ENCODE measurements at places on chromosomes 3 and 15.

DNA sequence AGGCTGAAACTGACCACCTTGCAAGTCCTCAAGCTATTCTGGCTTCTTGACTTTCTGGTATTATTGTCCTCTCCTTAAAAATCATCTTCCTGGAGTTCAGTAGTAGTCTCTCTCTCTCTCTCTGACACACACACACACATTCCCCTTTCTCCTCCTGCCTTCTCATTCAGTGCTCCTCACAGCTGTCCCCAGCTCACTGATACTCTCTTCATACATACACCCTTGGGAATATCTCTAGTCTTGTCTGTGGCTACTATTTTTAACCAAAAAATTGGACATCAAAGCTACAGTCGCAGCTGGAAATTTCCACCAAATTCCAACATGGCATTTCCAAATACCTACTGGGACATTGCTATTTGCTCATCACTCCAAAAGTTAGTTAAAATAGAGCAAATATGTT lies 178.9 kb downstream of the ECT2 start:
- no peak overlapping the region for H3K4me3 ChIP-seq
- H3K36me3 ChIP-seq = no peaks in the 10 kb centered on the region
- no peaks in the 10 kb centered on the region for H3K4me1 ChIP-seq

- H3K4me3 ChIP-seq = no peak overlapping the region
- H3K4me1 ChIP-seq = no peaks in the 10 kb centered on the region
- DNase-seq = no peak
- H3K27ac ChIP-seq = no peak overlapping the region
- H3K36me3 ChIP-seq = no peaks in the 10 kb centered on the region
These were observed 739.2 kb upstream of the NR2F2 start for GRCh38 chr15:95591270-95591669.

GRCh38 chr3:178067721-178068120 lies 468.5 kb upstream of the KCNMB2 start:
- no peaks in the 10 kb centered on the region for H3K4me1 ChIP-seq
- H3K27ac ChIP-seq = no peak overlapping the region
- DNase-seq = no peak
- H3K27me3 ChIP-seq = no peaks in the 10 kb centered on the region
- no peak overlapping the region for H3K4me3 ChIP-seq

- H3K27ac ChIP-seq = peak overlapping the region; percentile 63
- no peaks in the 10 kb centered on the region for H3K4me1 ChIP-seq
- peak overlapping the region; percentile 31 for H3K4me3 ChIP-seq
These were observed 6.7 kb downstream of the EPHA3 start for GRCh38 chr3:89113893-89114840.

DNA sequence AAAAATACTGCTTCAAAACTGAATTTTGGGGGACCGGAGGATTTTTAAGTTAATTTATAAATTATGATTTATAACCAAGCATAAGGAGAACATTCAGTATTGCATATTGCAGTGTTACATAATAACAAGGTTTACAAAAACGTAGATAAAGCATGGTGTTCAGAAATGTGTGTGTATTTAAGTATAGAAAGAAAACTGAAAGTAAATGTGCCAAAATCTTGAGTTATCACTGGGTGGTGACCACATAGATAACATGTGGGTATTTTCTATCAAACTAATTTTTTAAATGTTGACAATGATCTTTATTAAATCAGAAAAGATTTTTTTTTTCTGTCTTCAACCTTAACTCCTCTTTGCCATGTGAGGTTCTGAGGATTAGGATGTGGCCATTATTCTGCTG lies 32.6 kb downstream of the EIF2AK4 start:
- no peak for DNase-seq
- no peaks in the 10 kb centered on the region for H3K27me3 ChIP-seq
- H3K27ac ChIP-seq = no peak overlapping the region
- no peaks in the 10 kb centered on the region for H3K4me1 ChIP-seq
- H3K36me3 ChIP-seq = peaks cover 6% of the 10 kb centered on the region

DNA sequence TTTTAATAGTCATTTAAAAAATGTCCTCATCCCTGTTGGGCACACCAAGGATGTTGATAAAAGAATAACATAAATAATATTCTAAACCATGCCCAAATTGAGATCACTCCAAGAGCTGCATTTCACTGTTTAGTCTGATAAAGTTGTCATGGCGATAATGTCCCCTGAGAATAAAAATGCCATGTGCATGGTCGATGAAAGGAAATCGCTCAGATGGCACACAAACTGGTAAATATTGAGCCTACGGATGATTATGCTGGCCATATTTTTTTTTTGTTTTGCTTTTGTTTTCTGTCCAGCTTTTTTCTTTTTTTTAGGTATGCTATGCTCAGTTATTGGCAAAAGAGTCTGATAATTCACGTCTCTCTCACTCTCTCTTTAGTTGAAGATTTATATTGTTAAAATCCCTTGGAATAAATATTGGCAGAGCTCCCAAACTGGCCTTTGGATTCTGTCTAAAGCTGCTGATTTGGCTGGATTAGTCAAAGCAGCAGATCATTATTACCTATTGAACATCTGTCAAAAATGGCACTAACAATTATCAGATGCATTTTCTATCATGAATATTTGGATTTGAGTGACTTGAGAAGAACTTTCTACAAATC lies 643.8 kb downstream of the SQOR start:
- no peak overlapping the region for H3K4me3 ChIP-seq
- no peak overlapping the region for H3K27ac ChIP-seq
- no peaks in the 10 kb centered on the region for H3K27me3 ChIP-seq
- no peaks in the 10 kb centered on the region for H3K4me1 ChIP-seq
- DNase-seq = no peak

- H3K36me3 ChIP-seq = no peaks in the 10 kb centered on the region
- DNase-seq = no peak
- H3K4me3 ChIP-seq = no peak overlapping the region
- H3K27me3 ChIP-seq = no peaks in the 10 kb centered on the region
- H3K27ac ChIP-seq = no peak overlapping the region
- H3K4me1 ChIP-seq = no peaks in the 10 kb centered on the region
These were observed 13.4 kb downstream of the WDR48 start for GRCh38 chr3:39065197-39065596.

GRCh38 chr3:43757666-43758321 lies 67.1 kb downstream of the ABHD5 start:
- H3K4me3 ChIP-seq = no peak overlapping the region
- no peaks in the 10 kb centered on the region for H3K27me3 ChIP-seq
- no peak for DNase-seq
- H3K36me3 ChIP-seq = no peaks in the 10 kb centered on the region
- H3K4me1 ChIP-seq = no peaks in the 10 kb centered on the region
- H3K27ac ChIP-seq = no peak overlapping the region

- H3K36me3 ChIP-seq = no peaks in the 10 kb centered on the region
- no peak overlapping the region for H3K4me3 ChIP-seq
- no peak for DNase-seq
- H3K27me3 ChIP-seq = no peaks in the 10 kb centered on the region
These were observed 30.5 kb upstream of the CHL1 start for GRCh38 chr3:166071-166470.

- no peak overlapping the region for H3K4me3 ChIP-seq
- no peaks in the 10 kb centered on the region for H3K4me1 ChIP-seq
- H3K36me3 ChIP-seq = no peaks in the 10 kb centered on the region
- H3K27ac ChIP-seq = no peak overlapping the region
These were observed 25.2 kb downstream of the NIPA1 start for GRCh38 chr15:22811640-22812039.

DNA sequence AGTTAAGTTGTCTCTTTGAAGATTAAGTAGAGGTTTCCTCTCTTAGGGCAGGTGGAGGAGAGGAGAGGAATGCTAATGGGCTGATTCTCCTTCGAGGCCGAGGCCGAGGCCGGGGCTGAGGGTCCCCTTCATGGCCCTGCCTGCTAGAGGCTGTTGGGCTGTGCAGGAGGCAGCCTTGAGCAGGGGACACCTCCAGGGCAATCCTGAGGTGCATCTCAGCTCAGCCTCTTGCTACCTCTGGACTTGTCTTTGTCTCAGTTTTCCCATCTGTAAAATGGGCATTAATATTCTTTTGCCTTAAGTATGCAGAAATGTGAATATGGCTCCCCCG lies 97.7 kb upstream of the PRR20G start:
- no peak overlapping the region for H3K27ac ChIP-seq
- H3K4me1 ChIP-seq = no peaks in the 10 kb centered on the region
- DNase-seq = no peak
- no peak overlapping the region for H3K4me3 ChIP-seq
- H3K27me3 ChIP-seq = no peaks in the 10 kb centered on the region
- H3K36me3 ChIP-seq = no peaks in the 10 kb centered on the region

DNA sequence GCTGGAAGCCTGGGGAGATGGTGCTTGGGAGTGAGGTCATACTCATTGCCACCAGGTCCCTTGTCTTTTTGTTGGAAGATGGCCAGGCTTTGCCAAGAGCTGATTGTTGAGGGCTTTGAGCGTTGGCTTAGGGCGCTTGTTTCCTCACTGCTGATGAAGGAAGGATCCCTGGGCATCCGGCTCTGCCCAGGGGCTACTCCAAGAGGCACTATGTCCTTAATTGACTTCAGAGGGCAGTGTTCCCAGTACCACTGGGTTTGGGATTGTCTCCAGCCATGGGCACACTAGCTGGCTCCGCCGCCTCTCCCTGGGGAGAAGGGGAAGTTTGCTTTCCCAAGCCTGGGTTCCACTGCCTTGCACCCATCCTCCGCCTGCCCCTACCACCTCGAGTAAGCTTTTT lies 57.2 kb upstream of the RGMA start:
- no peaks in the 10 kb centered on the region for H3K27me3 ChIP-seq
- DNase-seq = no peak
- H3K4me3 ChIP-seq = no peak overlapping the region
- H3K36me3 ChIP-seq = no peaks in the 10 kb centered on the region
- H3K4me1 ChIP-seq = peaks cover 5% of the 10 kb centered on the region

GRCh38 chr3:150508401-150508800 lies 37.9 kb downstream of the SERP1 start:
- no peak overlapping the region for H3K4me3 ChIP-seq
- H3K36me3 ChIP-seq = no peaks in the 10 kb centered on the region
- H3K27ac ChIP-seq = no peak overlapping the region
- H3K27me3 ChIP-seq = no peaks in the 10 kb centered on the region

DNA sequence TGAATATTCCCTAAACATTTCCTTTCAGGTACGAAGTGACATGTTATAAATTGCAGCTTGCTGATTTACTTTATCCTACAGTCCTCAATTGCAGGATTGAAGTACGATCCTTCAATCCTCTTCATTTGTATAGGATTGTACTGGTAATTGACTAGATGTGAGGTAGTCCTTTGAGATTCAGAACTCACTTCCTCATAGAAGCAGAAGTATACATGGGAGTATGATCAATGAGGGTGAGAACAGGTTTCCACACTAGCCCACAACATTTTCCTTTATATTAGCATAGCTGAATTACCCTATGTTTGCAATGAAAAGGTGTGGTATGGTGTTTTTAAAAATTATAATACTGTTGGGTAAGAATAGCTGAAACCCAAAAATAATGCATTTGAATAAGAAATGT lies 160.0 kb upstream of the UMPS start:
- no peak overlapping the region for H3K4me3 ChIP-seq
- H3K4me1 ChIP-seq = no peaks in the 10 kb centered on the region
- H3K27ac ChIP-seq = no peak overlapping the region
- no peaks in the 10 kb centered on the region for H3K27me3 ChIP-seq
- no peaks in the 10 kb centered on the region for H3K36me3 ChIP-seq

- peak overlapping the region; percentile 31 for H3K27ac ChIP-seq
- H3K27me3 ChIP-seq = no peaks in the 10 kb centered on the region
- DNase-seq = no peak
- H3K36me3 ChIP-seq = no peaks in the 10 kb centered on the region
- no peaks in the 10 kb centered on the region for H3K4me1 ChIP-seq
- H3K4me3 ChIP-seq = no peak overlapping the region
These were observed 81.6 kb downstream of the LRRC49 start for GRCh38 chr15:70974004-70974832.

- no peak overlapping the region for H3K4me3 ChIP-seq
- H3K36me3 ChIP-seq = no peaks in the 10 kb centered on the region
- no peaks in the 10 kb centered on the region for H3K27me3 ChIP-seq
- no peak for DNase-seq
- no peaks in the 10 kb centered on the region for H3K4me1 ChIP-seq
- no peak overlapping the region for H3K27ac ChIP-seq
These were observed 37.5 kb downstream of the ARNT2 start for GRCh38 chr15:80441714-80442113.

GRCh38 chr3:169562988-169563774 lies 100.3 kb downstream of the MECOM start:
- no peak for DNase-seq
- H3K4me1 ChIP-seq = no peaks in the 10 kb centered on the region
- no peak overlapping the region for H3K27ac ChIP-seq
- no peak overlapping the region for H3K4me3 ChIP-seq

- H3K27me3 ChIP-seq = no peaks in the 10 kb centered on the region
- no peaks in the 10 kb centered on the region for H3K4me1 ChIP-seq
- no peak overlapping the region for H3K27ac ChIP-seq
- H3K4me3 ChIP-seq = no peak overlapping the region
These were observed 22.2 kb downstream of the FXR1 start for GRCh38 chr3:180934638-180935037.

- no peak overlapping the region for H3K4me3 ChIP-seq
- DNase-seq = no peak
- H3K27me3 ChIP-seq = no peaks in the 10 kb centered on the region
- H3K36me3 ChIP-seq = peaks cover 22% of the 10 kb centered on the region
These were observed 2.3 kb upstream of the HMCES start for GRCh38 chr3:129276385-129276784.

DNA sequence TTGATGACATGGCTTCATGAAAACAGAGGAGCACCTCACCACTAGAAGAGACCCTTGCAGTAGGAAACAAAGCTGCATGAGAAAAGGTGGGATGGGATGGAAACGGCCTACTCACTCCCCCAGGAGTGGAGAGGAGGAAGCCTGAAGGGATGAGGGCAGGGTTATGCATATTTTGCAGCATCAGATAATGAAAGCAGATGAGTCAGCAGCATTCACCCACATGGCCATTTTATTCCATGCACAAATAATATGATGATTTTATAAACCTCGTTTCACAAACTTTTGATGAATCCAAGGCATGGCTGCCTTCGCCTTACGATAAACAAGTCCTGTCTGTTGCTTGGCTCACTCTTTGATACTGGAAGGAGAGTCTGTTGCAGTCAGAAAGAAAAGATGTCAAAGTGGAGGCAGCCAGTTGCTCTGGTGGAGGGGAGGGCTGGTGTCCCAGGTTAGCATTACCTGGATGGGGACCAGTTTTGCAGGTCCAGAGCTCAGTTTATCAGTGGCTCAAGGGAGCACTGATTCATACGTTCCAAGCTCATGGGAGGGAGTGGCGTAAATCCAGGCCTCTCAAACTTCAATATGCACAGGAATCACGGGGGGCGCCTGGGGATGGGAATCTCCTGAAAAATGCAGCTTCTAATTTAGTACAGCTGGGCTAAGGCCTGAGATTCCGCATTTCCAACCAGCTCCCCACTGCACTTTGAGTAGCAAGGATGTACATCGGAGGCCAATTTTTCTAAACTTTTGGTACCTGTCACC lies 9.2 kb upstream of the EHD4 start:
- no peak overlapping the region for H3K27ac ChIP-seq
- no peaks in the 10 kb centered on the region for H3K27me3 ChIP-seq
- H3K4me3 ChIP-seq = no peak overlapping the region
- H3K36me3 ChIP-seq = no peaks in the 10 kb centered on the region
- DNase-seq = no peak
- no peaks in the 10 kb centered on the region for H3K4me1 ChIP-seq

DNA sequence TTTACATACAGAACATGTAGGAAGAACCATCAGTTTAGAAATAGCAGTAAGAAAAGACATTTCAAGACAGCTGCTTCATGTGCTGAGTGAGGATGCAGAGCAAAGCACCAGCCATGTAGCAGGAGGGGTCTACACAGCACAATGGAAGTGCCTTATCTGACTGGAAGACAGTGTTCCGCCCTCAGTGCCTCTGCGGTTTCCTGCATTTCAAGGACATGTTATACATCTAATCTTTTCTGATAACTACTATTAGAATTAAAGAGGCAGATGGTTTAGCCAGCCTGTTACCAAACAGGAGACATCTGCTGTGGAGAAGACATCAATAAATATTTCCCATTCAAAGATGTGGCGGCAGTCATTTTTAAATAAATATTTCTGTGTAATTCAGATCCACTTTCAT lies 10.6 kb downstream of the LSG1 start:
- H3K4me1 ChIP-seq = no peaks in the 10 kb centered on the region
- no peak overlapping the region for H3K27ac ChIP-seq
- DNase-seq = no peak
- no peaks in the 10 kb centered on the region for H3K36me3 ChIP-seq

All from prostate gland (tissue), 2 donors.